ENCODE measurements at places on chromosomes 16 and 17. TPM values are rescaled to one million over a fixed set of nuclear protein-coding genes. Genes with fewer than 3 reads are reported as not detected.
A peak's percentile ranks its signal among the peaks of the same experiment; 100 is the strongest.

- no peak for DNase-seq
Observed at GRCh38 chr17:69350911-69351310, 24.0 kb upstream of the ABCA5 start.

- peak; percentile 79 for DNase-seq
Observed at GRCh38 chr16:10688291-10688690, 6.4 kb downstream of the TEKT5 start.

- DNase-seq: no peak
Observed at GRCh38 chr16:81652798-81653505, 126.1 kb upstream of the PLCG2 start.

- no peak for DNase-seq
Observed at GRCh38 chr17:34413443-34414119, 50.5 kb upstream of the CCL1 start.

DNA sequence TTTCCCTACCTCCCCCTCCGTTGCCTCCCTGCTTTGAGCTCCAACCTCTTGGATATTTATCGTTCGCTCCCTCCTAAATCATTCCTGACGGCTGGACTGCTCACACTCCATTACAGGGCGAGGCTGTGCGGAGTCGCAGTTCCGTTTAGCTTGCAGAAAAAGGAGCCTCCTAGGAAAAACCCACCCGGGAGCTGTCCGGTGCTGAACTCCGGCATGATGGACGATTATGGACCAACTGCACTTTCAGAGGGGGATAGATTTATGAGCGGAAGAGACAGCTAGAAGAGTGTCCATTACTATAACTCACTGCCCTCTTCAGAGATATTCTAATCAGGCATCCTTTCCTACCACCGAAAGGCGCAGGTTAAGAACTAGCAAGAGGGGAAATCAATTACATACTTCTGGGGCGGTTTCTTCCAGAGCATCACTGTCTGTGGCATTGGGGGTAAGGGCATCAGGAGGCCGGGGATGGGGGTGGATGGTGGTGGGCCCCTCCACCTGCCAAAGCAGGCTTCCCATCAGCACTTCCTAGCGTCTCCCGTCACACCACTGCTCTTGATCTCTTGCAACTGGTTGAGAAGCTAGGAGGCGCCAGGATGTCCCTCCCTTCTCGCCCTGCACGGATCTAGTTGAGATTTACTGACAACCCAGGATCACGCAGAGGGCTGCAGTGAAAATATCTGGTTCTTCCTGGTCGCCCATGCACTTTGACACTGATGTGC is 251.2 kb downstream of the ENGASE start:
- no peak for DNase-seq

- no peak for DNase-seq
Observed at GRCh38 chr17:77506371-77506991, 365.7 kb downstream of the SEC14L1 start.

- DNase-seq: peak; percentile 16
Observed at GRCh38 chr17:37607637-37608331, 1.4 kb downstream of the SYNRG start.

- peak; percentile 78 for DNase-seq
Observed at GRCh38 chr17:40348562-40349476, 15.7 kb downstream of the GJD3 start.

- peak; percentile 44 for DNase-seq
Observed at GRCh38 chr17:67434061-67434525, 57.0 kb downstream of the PITPNC1 start.

DNA sequence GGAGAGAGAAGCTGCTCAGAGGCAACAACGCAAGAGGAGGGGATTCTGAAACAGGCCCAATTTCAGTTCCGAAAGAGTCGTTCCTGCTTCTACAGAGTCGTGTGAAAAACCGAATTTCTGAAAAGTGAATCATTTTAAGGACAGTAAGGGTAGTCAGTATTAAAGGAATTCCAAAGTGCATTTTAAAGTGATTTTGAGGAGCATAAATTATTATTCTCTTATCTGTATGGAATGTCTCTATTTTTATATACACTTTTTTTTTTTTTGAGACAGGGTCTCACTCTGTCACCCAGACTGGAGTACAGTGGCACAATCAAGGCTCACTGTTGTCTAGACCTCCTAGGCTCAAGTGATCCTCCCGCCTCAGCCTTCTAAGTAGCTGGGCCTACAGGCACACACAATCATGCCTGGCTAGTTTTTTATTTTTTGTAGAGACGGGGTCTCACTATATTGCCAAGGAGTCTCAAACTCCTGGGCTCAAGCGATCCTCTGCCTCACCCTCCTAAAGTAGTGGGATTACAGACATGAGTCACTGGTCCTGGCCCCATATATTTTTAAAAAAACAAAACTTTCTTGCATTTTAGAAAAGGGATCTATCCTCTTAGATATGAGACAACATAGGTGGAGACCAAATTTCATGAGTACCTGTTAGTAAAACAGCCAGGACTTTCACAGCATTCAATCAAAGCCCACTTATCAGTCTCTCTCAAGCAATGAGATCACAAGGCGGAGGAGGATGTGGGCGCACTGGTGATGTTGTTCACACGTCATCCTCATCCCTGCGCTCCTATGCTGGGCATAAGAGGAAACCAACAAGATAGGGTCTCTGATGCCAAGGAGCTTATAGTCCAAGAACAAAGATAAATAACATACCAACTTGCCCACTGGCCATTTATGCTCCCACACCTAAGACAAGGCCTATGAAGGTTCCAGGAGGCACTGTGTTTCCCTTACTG is 53.2 kb downstream of the SMG6 start:
- DNase-seq: no peak

DNA sequence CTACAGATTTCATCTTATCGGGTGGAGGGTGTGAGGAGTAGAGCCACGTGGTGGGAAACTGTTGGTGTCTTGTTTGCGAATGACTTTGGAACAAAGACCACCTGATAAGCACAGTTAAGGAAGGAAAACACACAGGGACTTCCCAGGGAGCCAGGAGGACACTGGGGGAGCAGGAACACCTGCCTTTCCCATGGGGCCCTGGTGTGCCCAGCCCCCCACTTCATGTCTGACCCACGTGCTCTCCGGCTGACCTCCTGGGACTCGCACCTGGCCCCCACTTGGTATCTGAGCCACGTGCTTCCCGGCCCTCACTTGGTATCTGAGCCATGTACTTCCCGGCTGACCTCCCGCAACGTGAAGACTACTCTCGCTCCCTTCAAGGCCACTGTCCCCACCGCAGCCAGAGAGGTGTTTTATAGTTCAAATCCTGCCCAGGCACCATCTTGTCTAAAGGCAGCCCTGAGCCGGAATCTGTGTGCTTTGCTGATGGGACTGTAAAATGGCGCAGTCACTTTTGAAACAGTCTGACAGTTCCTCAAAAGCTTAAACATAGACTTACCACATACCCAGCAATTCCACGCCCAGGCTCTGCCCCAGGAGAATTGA is 5.4 kb upstream of the CSNK1D start:
- DNase-seq: peak; percentile 62

- DNase-seq: no peak
Observed at GRCh38 chr16:22979038-22979437, 165.1 kb downstream of the HS3ST2 start.

DNA sequence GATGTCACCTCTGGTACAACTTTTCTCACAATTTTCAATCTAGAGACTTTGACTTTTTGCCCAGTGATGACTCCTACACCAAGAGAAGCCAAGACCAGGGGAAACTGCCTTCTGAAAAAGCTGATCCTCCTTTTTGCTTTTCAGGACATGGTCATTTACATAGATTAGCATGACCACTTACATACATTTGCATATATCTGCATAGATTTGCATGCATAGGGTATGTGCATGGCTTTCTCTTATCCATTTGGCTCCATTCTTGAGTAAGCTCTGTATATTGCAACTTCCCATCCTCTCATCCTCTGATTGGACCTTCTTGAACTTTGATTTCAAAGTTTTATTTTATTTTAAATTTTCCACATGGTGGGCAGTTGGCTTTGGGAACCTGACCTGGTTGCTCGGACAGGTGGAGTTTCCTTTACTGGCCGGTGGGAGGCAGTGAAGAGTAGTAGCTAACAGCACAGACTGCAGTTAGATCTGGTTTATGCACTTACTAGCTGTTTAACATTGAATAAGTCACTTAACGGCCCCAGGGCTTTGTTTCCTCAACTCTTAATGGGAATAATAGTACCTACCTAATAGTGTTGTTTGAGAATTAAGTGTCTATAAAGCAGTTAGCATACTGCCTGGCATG is 92.9 kb downstream of the GPR139 start:
- DNase-seq: no peak

DNA sequence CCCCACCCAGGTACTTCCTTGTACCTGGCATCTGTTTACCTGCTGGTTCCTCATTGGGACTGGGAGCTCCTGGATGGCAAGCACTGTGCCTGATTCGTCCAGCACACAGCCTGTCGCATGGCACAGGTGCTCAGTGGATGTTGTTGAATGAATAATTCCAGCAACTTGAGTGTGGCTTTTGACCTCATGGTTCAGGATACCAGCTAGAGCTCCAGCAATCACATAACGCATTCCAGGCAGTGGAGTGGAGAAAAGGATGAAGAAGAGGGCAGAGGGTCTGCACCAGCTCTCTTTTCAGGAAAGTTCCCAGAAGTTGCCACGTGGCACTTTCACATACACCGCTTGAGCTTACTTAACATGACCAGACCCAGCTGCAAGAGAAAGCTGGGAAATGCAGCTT is 1.3 kb upstream of the CAMKK1 start:
- no peak for DNase-seq

DNA sequence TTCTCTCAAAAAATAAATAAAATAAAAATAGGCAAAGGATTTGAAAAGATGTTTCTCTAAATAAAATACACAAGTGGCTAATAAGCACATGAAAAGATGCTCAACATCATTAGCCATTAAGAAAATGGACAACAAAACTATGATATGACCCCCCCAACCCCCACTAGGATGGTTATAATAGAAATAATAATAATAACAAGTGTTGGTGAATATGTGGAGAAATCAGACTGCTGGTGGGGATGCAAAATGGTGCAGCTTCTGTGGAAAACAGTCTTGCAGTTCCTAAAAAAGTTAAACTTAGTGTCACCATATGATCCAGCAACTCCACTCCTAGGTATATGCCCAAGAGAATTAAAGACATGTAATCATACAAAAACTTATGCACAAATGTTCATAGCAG is 9.0 kb upstream of the MYCBPAP start:
- no peak for DNase-seq

GRCh38 chr16:58109330-58109729 is 19.9 kb downstream of the CFAP20 start:
- no peak for DNase-seq

GRCh38 chr17:42659079-42659931 is at the start of gene TUBG2:
Gene TUBG2, plus strand, starts transcription at chr17:42659284. Its CDS starts 220 bp downstream, at chr17:42659504.
- peak; percentile 97 for DNase-seq

DNA sequence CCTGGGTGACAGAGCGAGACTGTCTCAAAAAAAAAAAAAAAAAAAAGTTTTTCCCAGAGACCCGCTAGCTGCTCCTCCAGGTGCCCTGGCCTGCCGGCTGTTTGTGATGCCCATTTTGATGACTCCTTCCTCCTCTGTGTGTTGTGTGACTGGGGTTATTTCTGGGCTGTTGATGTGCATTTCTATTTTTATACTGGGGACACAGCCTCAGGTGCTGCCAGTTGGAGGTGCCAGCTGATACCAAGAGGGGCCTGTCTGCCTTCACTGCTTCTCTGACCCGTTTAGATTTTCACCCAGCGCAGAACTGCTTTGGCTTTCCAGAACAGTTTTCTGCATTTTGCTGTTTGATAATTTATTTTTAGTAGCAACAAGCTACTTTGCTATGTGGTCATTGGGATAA is 6.7 kb downstream of the PLA2G15 start:
- no peak for DNase-seq

- DNase-seq: no peak
Observed at GRCh38 chr16:65314627-65315008, 192.8 kb upstream of the CDH11 start.

- DNase-seq: no peak
Observed at GRCh38 chr16:1071561-1072225, 854 bp upstream of the SSTR5 start.

DNA sequence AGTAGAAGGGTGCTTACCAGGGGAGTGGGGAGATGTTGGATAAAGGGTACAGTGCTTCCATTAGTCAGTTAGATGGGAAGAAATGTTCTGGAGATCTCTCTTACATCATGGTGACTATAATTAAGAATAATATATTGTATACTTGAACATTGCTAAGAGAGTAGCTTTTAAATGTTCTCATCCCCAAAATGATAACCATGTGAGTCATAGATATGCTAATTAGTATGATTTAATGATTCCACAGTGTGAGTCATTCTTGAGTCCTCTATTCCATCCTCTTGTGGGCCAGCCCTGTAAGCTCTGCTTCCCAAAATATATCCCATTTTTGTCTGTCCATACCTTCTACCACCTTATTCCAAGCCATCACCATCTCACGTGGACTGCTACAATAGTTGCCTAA is 80.6 kb upstream of the CDH11 start:
- DNase-seq: no peak

- no peak for DNase-seq
Observed at GRCh38 chr16:85946541-85947124, 47.7 kb downstream of the IRF8 start.

- peak; percentile 69 for DNase-seq
Observed at GRCh38 chr17:43832168-43832975, 574 bp downstream of the MPP3 start.

Gene KRT20
- not detected for total RNA-seq

Gene WNK4
- total RNA-seq: 1.1 TPM

Gene PRAC1
- not detected for total RNA-seq

Gene CD300E
- 7.6 TPM for total RNA-seq

Gene CCT6B
- total RNA-seq: not detected

Gene SOX9
- 69.5 TPM for total RNA-seq

Gene CES5A
- not detected for total RNA-seq

Gene NPTX1
- 2.0 TPM for total RNA-seq

Gene HOXB1
- not detected for total RNA-seq

Gene ITGA2B
- not detected for total RNA-seq

Gene NOB1
- total RNA-seq: 76.4 TPM

Gene CLEC18A
- total RNA-seq: 3.3 TPM

Gene CAMKK1
- 0.58 TPM for total RNA-seq

Gene SNN
- 21.6 TPM for total RNA-seq
